GM04504 (cell line): ENCODE measurements at places on chromosomes 4 and X.

GRCh38 chrX:105527759-105528158, 294.6 kb upstream of the NRK start:
- DNase-seq = peak; percentile 14

DNA sequence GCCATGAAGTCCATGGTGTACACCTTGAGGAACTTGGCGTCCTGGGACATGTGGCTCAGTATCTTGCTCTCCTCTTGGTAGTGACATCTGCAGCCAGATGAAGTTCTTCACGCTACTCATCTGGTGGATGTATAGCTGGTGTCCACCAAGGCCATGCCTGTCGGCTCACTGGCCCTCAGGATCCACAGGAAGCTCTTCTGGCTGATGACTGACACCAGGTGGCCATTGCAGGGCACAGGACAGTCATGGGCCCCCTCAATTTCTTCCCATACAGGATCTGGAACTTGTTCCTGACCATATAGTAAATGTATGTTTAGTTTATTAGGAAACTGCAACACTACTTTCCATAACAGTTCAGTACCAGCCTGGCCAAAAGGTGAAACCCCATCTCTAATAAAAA, 10.3 kb upstream of the CLCN5 start:
- DNase-seq = no peak

GRCh38 chrX:87337267-87337666, 180.3 kb upstream of the KLHL4 start:
- no peak for DNase-seq

- DNase-seq = no peak
These were observed at the start of gene PALLD for GRCh38 chr4:168496834-168497233. TSS of gene PALLD (plus strand) at chr4:168497052.

DNA sequence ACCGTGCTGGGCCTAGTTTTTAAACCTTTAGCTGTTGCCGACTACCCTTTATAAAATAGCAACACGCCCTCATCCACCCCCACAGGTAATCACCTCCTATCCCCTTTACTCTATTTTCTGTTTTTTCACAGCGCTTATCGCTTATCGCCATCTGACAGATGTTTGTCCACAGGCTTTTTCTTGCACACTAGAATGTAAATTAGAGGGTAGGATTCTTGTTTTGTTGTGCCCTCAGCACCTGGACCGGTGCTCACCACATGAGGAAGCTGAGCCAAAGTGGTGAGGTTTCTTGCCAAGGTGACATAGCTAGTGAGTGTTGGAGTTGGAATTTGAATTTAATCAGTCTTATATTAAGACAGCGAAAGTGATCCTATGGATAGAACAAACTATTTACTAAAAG, 2.9 kb upstream of the RBBP7 start:
- no peak for DNase-seq

DNA sequence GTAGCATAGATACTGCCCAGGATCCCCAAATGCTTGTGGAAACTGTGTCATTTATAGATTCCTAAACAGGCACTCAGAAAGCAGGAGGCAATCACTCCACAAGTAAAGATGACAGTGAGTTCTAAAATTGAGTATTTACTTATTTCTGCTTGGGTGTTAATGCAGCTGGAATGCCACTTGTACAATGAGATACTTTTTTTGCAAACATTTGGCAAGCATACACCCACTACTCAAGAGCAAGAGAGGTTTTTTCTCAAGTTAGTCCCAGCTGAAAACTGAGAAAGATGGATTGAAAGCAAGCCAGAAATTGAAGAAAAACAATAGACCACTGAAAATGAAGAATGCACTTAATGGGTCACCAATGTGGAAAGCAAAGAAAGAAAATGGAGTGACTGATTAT, 22.5 kb downstream of the GABRA3 start:
- no peak for DNase-seq

DNA sequence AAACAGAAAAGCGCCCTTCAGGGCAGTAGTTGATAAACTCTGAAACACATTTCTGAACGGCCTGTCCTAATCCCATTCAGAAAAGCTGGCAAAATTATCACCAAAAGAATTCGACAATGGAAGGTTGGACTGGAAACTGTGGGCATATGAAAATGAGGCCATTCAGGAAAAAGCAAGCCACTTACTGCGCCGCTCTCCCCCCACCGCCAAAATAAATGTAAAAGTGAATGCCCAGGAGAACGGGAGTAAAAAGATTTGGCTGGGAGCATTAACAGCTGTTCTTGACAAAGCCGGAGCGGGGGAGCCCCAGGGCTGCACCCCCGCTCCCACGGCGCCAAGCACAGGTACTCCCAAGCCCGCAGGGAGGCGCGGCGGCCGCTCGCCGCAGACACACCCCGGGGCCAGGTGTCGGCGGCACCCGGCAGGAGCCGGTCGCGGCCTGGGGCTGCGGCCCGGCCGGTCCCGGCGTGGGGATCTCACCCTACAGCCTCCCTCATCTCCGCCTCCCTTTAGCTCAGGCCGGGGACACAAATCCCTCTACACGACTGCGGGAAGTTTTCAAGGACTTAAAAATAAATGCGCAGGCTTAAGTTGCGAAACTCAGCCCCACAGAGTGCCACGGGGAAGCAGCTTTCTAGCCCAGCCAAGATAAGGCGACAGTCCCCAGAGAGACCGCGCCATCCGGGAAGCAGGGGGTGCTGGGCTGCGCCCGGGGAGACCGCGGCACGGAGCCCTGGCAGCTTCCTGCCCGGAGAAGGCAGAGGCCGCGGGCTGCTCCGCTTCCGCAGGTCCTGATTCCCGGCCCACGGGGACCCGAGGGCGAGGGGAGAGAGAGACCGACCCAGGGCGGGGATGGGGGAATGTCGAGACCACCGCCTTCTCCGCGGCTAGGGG, 593 bp downstream of the SH3RF1 start:
- no peak for DNase-seq

- DNase-seq = no peak
These were observed 81.6 kb downstream of the RBPJ start for GRCh38 chr4:26402458-26402857.

DNA sequence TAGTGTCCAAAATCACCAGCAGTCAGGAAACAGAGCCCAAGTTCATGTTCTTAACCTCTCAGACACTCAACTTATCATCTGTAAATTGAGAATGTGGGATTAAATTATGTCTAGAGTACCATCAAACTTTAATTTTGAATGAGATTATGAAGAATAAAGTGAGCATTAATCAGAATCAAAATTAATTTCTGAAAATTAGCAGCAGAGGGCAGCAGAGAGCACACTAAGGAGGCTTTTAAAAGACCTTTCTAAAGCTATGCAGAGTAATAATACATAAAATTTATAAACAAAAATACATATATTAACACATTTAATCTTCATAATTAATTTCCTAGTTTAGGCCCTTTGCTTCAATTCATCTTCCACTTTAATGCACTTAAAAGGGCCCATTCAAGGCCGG, 7.1 kb downstream of the TASL start:
- no peak for DNase-seq

- DNase-seq = no peak
These were observed 25.7 kb downstream of the SPANXN2 start for GRCh38 chrX:143694885-143695284.

GRCh38 chr4:173319696-173320095, 14.5 kb downstream of the HMGB2 start:
- no peak for DNase-seq

DNA sequence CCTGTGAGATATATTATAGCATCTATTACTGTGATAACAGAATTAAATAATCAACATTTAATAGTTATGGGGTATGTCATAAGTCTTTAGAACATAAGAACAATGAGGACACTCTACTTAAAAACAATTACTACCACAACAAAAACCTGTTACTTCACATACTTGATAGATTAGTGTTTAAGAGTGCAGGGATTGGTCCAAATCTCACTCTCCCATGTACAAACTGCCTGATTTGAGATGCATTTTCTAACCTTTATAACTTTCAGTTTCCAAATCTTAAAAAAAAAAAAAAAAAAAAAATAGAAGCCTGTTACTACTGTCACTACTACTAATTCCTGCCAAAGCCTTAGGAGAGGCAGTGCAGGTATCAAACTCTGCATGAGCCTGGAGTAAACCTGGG, 5.6 kb downstream of the PCDH18 start:
- DNase-seq = no peak

DNA sequence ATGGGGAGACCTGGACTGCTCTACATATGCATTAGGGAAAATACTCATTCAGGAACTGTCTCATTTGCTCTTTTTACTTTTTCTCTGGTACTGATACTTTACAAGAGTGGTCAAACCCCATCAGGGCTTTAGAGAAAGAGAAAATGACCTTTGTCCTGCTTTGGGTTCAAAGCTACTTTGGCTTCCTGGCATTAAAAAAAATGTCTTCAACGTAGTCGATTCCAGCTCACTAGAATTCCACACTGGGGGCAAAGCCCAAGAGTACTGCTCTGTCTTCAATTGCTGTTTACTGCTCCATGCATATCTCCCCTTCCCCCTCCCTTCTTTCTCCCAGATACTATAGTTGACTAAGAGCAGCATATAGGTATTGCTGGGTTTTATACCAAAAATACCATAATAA, 98.0 kb downstream of the PAPSS1 start:
- no peak for DNase-seq

DNA sequence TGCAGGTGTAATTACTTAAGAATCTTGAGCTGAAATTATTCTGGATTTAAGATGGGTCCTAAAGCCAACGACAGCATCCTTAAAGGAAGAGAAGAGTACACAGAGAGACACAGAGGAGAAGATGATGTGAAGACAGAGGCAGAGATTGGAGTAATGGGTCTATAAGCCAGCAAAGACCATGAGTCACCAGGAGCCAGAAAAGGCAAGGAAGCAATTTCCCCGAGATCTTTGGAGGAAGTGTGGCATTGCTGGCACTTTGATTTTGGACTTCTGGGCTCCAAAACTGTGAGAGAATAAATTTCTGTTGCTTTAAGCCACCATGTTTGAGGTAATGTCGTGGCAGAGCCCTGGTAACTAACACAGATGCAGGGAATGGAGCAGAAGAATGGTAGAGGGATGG, 32.4 kb upstream of the LGI2 start:
- no peak for DNase-seq

- no peak for DNase-seq
These were observed 58.8 kb upstream of the RAP2C start for GRCh38 chrX:132277953-132278614.

DNA sequence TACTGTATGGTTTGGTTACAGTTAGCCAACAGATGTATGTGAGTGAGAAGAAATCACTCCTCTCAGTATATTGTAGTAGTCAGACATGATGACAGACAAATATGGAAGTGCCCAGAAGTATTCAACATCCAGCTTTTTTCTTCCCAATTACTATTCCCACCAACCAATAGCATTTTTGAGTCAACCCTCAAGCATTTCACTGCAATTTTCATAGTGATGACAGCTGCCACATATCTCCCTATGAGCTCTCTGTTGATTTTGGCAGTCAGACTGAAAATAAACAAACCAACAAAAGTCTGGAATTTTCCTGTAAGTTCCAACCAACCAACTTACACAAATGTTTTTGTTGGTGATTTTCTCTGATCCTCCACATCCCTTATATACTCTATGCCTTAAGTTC, 8.2 kb upstream of the TRAM1L1 start:
- DNase-seq = no peak

GRCh38 chr4:184039963-184040383, 134.9 kb downstream of the STOX2 start:
- DNase-seq = no peak

GRCh38 chr4:38715050-38715449, 51.1 kb downstream of the KLF3 start:
- no peak for DNase-seq

DNA sequence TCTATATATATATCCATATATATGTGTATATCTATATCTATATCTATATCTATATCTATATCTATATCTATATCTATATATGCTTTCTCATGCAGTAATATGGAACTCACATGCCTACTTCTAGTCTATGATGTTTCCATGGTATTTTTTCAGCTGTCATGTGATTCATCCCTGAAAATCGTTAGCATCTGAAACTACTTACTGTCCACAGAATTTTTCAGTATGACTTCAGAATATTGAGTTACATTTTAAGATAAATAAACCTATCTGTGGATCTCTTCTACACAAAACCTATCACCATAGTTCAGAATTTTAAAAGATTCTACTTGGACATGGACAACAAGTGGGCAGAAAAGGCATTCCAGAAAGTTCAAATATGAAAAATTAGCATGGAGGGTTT, 855.1 kb upstream of the INTU start:
- DNase-seq = peak; percentile 64

- DNase-seq = peak; percentile 81
These were observed 399.3 kb downstream of the GPM6A start for GRCh38 chr4:175412746-175413145.

DNA sequence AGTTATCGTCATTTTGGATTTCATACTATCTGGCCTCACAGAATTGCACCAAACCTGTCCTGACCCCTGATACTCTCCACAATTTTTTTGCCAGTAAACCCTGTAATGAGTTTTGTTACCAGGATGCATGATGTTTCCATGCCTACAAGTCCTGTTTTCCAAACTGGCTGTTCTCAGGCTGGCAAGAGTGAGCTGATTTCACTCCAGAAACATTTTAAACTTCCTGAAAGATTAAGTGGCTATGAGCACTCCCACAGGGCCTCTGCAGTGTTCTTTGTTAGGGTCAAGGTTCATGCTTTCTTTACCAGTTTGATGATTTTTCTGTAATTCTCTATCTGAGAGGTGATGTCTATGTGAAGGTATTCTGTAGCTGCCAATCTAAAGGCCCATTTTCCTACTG, 31.7 kb upstream of the PDLIM3 start:
- peak; percentile 54 for DNase-seq

- no peak for DNase-seq
These were observed 50.4 kb downstream of the TBC1D19 start for GRCh38 chr4:26634237-26634636.

DNA sequence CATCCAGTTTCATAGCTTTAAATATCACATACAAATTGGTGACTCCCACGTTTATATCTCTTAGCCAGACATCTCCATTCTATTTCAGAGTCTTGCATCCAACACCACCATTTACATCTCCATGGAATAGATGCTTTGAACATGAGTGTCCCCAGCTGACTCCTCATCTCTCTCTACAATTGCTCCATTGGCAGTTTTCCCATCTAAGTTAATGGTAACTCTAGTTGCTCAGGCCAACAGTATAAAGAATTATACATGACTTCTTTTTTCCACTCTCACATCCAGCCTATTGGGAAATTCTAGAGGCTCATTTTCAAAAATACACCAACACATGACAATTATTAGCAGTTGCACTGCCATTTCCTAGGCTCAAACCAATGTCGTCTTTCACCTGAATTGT, 388.2 kb downstream of the STIM2 start:
- peak; percentile 27 for DNase-seq

DNA sequence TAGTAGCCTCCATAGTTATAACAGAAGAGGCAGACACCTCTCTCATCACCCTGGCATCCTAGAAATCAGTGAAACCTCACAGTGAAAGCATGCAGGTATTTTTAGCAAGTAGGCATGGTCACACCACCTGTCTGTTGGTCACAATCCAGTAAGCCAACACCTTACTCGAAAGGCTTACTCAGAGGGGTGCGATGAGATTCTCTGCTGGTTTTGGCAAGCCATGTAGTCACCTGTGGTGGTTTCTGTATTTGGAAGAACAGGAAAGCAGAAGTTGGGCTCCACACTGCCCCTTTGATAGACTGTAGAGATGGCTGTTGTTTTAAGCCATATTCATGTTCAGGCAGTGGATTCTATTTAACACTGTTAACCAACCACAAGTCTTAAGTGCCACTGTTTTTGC, 134.7 kb downstream of the DCLK2 start:
- no peak for DNase-seq

GRCh38 chr4:87559090-87559837, 30.1 kb upstream of the SPARCL1 start:
- DNase-seq = no peak

- DNase-seq = no peak
These were observed 154.5 kb downstream of the TMEM164 start for GRCh38 chrX:110157444-110157843.
